ENCODE measurements at places on chromosomes 6 and 20. TPM values are rescaled to one million over a fixed set of nuclear protein-coding genes. Genes with fewer than 3 reads are reported as not detected.

Gene SLC23A2
- total RNA-seq = 17.0 TPM

Gene KCNK5
- 1.2 TPM for total RNA-seq

Gene SGK1
- 62.7 TPM for total RNA-seq

Gene ZSCAN23
- total RNA-seq = not detected

Gene TMEM170B
- 0.60 TPM for total RNA-seq

Gene PMEPA1
- 464 TPM for total RNA-seq

Gene TMEM200A
- 0.03 TPM for total RNA-seq

Gene BEND3
- total RNA-seq = 3.3 TPM

Gene VWA7
- 2.0 TPM for total RNA-seq

Gene LRRC1
- total RNA-seq = 5.1 TPM

Gene FLRT3
- total RNA-seq = 2.2 TPM

Gene LHFPL5
- not detected for total RNA-seq

Gene LZTS3
- 3.2 TPM for total RNA-seq

Gene SIRPA
- 25.7 TPM for total RNA-seq

Gene LAMA2
- 0.42 TPM for total RNA-seq

Gene C6orf15
- not detected for total RNA-seq

Gene PACSIN1
- 0.07 TPM for total RNA-seq

Gene PTCHD4
- total RNA-seq = not detected

Gene MAP7
- 28.2 TPM for total RNA-seq

Gene GNMT
- 0.10 TPM for total RNA-seq

Gene MGME1
- total RNA-seq = 43.1 TPM

Gene KCNB1
- 0.42 TPM for total RNA-seq

Gene PROKR2
- total RNA-seq = not detected

Gene TINAG
- not detected for total RNA-seq

Gene CNKSR3
- total RNA-seq = 5.0 TPM

Gene IMPG1
- not detected for total RNA-seq

Gene SAMD10
- total RNA-seq = not detected
